ENCODE measurements at places on chromosomes 2 and 18.

DNA sequence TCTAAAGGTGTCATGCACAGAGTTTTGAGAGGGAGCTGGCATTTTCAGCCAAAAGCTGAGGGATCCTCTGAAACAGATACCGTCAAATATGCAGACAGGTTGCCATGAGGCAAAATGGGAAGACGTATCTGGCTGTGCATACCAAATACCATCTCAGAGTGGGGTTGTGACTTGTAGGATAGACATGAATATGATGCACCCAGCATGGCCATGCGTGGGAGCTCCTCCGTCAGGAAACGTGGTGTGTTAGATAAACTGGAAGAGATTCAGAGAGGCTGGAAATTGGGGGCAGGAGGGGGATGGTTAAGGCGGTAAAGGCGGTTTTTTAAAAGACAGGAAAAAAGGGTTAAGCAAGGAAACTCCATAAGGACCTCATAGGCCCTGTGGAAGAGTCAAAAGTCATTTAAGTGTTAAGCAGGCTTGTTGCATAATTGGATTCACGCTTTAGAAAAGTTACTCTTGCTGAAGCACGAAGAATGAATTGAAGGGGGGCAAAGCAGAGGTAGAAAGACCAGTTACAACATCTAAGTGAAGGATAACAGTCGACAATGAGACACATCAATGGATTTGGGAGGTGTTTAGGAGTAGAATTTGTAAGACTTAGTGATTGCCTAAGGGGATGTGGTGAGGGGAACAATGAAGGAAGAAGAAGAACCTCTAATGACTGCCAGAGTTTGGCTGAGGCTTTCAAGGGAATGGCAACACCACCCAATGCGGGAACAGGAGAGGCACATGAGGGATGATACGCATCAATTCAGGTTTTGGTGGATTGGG is 139.6 kb upstream of the CTAGE1 start:
- DNase-seq: peak; percentile 57

DNA sequence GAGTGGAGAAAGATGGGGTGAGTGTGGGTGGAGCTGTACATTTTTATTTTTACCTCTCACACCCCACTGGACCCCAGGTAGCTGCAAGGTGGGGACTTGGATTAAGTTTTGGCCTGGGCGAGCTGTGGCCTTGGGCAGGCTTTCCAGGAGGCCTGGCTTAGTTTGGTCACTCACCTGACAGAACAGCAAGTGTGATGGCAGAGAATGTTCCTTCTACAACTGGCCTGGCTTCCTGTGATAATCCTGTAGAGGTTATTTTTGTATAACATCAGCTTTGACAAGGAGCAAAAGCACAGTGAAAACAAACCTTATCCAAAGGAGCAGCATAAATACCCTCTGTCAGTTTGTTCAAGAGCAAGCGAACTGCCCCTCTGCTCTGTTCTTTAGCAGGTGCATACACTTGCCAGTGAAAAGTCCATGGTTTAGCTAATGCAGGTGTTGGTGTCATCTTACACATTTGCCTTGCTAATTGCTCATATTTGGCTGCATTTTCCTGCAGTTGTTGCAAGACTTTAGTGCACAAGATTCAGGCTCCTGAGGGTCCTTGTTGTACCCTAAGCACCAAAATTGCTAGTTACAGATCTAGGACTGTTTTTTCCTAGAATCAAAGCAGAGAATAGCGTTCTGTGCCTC is 6.3 kb downstream of the THNSL2 start:
- DNase-seq: no peak

DNA sequence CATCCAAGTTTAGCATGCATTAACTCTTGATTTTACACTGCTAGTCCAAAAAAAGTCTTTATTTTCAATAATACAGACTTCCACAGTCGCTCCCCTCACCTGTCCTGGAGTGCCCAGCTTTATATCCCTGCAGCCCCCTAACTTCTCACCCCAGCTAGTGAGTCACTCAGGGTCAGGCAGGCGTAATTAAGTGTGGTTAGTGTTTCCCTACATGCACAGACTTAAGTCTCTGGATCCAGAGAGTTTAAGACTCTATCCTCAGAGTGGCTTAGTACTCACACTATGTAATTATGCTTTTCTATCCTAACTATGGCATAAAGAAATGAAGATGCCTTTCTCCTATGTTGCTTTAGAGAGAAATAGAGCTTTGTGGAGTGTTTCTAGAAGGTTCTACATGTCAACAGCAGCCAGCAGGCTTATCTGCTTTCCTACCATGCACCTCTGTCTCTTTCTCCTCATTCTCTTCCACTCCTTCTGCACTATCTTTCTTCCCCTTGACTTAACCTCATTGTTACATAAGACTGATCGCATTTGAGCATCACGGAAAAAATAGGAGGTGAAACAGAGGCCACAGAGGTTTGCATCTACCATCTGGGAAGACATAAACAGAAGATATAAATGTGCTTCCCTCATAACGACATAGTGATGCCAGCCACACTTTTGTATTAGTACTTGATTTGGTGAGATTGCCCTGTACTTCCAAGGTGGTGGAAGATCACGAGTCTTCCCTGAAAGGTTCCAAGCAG is 34.4 kb upstream of the PMAIP1 start:
- DNase-seq: no peak

- DNase-seq: peak; percentile 33
Observed at GRCh38 chr2:43333101-43333655, 106.8 kb upstream of the ZFP36L2 start.

GRCh38 chr18:34659579-34660517 is 50.2 kb upstream of the DTNA start:
- peak; percentile 98 for DNase-seq

GRCh38 chr2:133822517-133823225 is 254.4 kb upstream of the NCKAP5 start:
- no peak for DNase-seq

GRCh38 chr18:45169610-45170009 is 445.7 kb upstream of the SLC14A2 start:
- DNase-seq: peak; percentile 94

DNA sequence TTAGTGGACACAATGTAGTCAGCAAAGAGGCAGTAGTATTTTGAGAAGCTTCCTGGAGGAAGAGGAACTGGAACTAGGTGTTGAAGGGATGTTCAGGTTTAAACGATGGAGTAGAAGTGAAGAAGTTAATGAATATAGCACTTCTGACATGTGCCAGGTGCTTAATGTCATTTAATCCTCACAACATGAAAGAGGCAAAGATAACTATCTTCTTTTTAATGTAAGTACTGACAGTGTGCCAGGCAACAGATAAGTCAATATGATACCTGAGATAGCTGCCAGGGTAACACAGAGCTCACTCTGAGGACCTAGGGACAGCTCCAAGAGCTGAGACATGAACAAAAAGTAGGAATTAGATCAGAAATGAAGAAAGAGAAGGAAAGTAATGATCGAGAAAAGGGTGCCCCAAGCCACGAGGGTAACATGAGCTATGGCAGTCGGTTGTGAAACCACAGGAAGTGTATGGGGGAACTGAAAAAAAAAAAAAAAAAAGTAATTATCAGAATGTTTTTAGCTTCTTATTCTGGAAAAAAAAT is 140.7 kb downstream of the RNF144A start:
- DNase-seq: no peak

DNA sequence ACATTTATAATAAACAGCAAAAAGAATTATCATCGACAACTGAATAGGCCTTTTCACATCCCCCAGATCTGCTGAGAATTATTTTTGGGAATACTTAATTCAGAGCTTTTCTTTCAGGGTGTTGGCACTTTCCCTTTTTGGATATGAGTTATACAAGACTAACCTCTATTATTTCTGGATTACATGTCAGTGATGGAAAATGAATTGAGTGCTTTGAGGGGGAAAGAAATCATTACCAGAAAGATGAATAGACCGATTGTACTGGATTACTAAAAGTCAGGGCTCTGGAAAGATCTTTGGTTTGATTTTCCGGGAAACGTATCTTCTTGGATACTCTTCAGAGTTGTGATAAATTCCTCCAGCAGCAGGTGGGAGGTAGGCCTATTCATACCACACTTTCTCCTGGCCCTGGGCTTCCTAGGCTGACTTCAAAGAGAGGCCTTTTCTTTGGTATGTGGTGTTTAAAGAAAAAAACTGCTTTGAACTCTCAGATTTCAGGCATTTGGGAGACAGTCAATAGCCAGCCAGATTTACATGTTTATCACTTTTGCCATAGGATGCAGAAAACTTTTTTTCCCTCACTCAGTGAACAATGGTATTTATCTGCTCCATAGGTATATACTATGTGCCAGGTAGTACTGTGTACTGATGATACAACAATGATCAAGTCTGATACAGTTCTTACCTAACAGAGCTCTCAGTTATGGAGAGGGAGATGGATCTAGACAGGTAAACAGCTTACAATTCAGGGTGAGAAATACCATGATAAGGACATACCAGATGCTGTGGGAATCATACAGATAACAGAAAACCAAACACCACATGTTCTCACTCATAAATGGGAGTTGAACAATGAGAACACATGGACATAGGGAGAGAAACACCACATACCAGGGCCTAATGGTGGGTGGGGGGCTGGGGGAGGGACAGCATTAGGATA is 63.3 kb upstream of the ACTR3 start:
- no peak for DNase-seq

DNA sequence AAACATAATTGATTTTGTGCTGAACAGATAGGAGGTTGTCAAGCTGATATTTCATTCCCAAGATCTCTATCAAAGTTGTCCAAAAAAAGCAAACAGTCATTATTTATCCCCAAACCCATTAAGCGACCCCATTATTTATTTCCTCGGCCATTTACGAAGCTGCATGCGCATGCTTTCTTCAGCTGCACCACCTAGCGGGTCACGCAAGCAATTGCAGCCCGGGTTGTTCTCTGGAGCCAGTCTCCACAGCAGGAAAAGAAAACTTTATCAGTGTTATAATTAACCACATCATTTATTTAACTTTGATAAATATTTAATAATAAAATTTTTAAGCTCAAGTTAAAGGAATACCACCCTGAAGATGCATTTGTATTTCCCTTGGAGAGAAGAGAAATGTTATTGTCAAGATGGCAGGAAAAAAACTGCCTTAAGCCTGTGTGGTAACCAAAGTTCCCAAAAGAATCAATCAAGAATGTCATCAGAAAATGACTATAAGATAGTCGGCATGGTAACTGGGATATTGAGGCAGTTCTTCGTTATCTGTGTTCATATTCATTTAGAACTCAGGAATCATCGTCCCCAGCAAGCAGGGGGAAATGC is 304.7 kb downstream of the FBXO15 start:
- DNase-seq: peak; percentile 66

GRCh38 chr2:96874198-96874831 is 4.4 kb upstream of the SEMA4C start:
- no peak for DNase-seq

- DNase-seq: no peak
Observed at GRCh38 chr18:58447402-58448095, 181.3 kb downstream of the ALPK2 start.

DNA sequence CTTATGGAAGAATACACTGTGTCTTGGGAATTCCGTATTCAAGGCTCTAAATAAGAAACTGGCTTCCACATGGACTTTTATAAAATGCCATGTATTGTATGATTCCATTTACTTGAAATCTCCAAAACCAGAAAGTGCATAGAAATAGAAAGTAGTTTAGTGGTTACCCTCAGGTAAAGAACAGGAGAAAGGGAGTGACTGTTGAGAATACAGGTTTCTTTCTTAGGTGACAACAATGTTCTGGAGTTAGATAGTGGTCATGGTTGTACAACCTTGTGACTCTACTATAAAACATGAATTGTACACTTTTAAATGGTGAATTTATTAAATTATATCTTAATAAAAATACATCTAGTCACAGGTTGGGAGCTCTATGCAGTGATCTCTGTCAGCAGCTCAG is 481.8 kb downstream of the SPAG16 start:
- no peak for DNase-seq

GRCh38 chr2:133993160-133993559 is 260.7 kb upstream of the MGAT5 start:
- DNase-seq: no peak

GRCh38 chr2:205198140-205198525 is 484.2 kb upstream of the NRP2 start:
- DNase-seq: peak; percentile 95

- no peak for DNase-seq
Observed at GRCh38 chr2:158009399-158009798, 92.3 kb upstream of the UPP2 start.

DNA sequence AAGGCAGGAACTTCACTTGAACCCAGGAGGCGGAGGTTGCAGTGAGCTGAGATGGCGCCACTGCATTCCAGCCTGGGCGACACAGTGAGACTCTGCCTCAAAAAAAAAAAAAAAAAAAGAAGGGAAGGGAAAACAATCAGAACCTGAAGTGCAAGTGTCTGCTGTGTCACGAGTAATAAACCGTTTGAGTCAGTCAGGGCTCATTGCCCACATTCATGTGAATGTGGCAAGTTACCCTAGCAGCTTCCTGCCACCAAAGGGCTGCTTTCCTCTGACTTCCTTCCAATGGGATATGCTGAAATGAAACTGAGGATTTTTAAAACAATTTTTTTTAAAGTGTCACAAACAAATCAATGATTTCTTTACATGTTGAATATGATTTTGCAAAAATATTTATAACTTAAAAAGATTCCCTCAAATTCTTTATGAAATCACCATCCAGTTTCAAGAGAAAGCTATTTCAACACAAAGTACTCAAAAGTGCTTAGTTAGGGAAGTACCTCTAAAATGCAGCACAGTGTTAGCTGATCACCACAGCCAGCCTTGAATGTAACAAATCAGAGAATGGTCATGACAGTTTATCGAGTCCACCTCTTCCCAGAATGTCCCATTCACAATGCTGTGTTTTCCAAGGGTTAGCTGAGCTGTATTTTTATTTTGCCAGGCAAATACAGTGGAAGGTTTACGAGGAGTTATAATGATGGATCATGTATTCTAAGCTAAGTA is 36.4 kb downstream of the WDSUB1 start:
- DNase-seq: peak; percentile 87

GRCh38 chr2:234286118-234286598 is 210.7 kb downstream of the ARL4C start:
- DNase-seq: peak; percentile 60

- DNase-seq: peak; percentile 95
Observed at GRCh38 chr2:48483916-48484315, 46.0 kb upstream of the STON1 start.

GRCh38 chr2:206051912-206052311 is 34.1 kb downstream of the INO80D start:
- no peak for DNase-seq

GRCh38 chr2:148966438-148966758 is 72.1 kb upstream of the LYPD6B start:
- no peak for DNase-seq

All from cardiac fibroblast (primary cell).